ENCODE measurements at places on chromosomes 12 and 14. TPM values are rescaled to one million over a fixed set of nuclear protein-coding genes. Genes with fewer than 3 reads are reported as not detected.

HOXC12 gene
- total RNA-seq, result not detected

STON2 gene
- total RNA-seq, result 4.0 TPM

PIANP gene
- total RNA-seq, result not detected

CLEC2A gene
- total RNA-seq, result not detected

ZNF839 gene
- 7.6 TPM for total RNA-seq

DIO3 gene
- total RNA-seq, result 0.14 TPM

PRR13 gene
- total RNA-seq, result 73.1 TPM

GRCh38 chr14:21231020-21231652, 38.1 kb downstream of the HNRNPC start:
- no peak for DNase-seq

DNA sequence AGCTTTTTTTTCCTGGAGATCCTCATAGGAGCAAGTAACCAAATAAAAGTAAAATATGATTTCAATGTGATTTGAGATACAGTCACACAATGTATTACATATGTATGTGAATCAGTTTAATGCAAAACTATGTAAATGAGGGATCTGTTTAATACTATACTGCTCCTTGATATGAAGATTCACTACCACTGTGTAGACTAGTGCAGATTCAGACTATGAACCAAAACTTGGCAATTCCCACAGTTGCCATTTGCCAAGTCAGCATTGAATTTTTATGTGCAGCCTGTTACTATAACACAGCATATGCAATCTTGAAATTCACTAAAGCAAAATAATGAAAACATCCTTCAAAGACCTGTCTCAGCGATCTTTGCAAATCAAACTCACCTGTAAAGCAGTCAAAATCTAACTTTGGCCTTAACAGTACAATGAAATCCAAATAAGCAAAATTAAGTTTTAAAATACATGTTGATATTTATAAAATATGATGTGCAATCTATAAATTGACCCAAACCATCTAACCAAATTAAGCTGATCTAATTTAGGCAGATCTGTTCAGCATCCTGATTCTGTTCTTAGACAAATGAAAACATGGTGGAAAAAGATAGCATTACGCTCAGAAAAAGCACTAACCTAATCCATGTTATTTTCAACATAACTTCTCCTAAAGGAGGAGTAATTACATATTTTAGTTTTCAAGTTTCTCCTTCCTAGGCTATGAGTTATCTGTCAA, 25.5 kb upstream of the LMNTD1 start:
- DNase-seq, result no peak

DNA sequence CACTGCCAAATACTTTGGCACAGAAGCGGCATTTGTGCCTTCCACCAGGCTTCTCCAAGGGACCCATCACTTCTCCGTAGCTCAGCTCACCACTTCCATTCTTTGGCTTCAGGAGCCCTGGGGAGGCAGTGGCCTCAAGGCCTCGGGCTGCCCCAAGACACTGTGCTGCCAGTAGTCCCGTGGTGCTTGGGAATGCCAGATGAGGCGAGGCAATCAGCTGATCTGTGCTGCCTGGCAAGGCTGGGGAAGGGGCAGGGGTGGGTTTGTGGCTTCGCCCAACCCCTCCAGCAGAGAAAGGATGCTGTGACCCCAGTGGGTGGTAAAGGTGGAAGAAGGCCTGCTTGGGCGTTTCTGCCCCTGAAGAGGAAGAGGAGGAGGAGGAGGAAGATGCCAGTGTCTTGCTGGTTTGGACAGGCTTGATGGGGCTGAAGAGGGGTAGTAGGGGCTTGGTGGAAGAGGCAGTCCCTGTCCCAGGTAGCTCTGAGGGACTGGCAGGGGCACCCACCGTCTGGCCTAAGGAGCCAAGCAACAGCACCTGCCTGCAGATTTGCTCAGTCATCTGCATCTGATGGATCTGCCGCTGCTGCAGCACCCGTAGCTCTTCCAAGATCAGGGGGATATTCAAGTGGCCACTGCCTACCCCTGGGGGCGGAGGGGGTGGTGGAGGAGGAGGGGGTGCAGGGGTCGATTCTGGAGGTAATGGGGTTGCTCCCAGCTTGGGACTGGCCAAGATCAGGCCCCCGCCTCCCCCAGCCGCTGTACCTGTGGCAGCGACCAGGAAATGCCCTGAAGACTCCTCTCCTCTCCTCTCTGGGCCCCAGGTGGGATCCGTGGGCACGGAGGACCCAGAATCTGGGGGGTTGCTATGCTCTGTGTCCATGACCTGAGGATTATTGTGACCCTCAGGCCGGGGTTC, 1.3 kb downstream of the SALL2 start:
- no peak for DNase-seq

GRCh38 chr12:50218386-50218785, 51.2 kb upstream of the CERS5 start:
- no peak for DNase-seq

GRCh38 chr14:78254911-78255461, 84.8 kb downstream of the NRXN3 start:
- no peak for DNase-seq

DNA sequence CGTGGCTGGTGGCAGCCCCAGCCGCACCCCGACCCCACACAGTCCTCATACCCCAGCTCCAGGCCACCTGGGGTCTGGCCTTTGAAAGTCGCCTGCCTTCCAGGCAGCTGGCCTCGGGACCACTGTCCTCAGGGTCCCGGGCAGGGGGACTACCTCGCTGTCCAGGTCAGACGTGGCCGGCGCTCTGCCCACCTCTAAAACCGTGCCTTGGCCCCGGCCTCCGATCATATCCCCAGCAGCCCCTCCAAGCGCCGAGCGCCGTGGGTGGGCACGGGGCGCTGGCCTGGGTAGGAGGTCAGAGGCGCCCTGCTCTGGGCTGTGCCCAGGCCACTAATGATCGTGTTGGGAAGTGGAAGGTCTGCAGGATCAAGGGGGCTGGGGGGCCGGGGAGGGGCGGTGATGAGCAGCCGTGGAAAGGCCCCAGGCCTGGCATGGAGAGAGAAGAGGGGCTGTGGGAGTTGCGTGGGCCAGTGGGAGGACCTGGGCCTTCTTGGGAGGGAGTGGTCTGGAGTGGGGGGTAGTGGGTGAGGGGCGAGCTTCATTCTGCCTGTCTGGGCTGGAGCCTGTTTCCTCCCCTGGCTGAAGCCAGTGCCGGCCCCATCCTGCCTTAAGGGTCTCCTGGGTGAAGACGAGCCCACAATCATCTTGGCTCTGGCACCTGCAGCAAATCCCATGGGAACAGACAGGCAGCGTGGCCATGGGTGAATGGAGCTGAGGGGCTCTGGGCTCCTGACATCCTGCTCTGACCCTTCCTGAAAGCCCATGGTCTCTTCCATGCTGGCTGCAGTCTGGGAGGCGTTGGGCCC, 4.9 kb downstream of the TMEM121 start:
- DNase-seq, result peak; percentile 56

GRCh38 chr12:77116277-77116676, 50.9 kb upstream of the E2F7 start:
- no peak for DNase-seq

- DNase-seq, result no peak
Measured at GRCh38 chr14:22597265-22597664, 835 bp upstream of the ABHD4 start.

GRCh38 chr12:27003421-27004381, 10.5 kb downstream of the TM7SF3 start:
- DNase-seq, result no peak

GRCh38 chr12:123250471-123251383, 17.5 kb downstream of the MTRFR start:
- DNase-seq, result no peak

DNA sequence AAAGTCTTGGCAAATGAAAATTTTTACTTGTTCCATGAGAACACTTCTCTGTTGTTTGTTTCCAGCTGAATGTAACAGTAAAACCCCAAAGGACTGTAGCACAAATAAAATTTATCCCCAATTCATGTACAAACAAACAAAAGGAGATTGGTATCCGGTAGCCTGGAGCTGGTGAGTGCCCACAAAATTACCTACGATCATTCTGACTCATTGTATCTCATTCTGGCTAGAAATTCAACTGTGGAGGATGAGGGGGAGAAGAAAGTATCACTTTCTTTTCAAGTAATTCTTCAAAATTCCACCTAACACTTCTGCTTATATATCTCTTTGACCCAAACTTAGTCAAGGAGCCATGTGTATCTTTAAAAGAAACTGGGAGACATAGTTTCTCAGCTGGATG, 268.5 kb downstream of the ALG10B start:
- no peak for DNase-seq

DNA sequence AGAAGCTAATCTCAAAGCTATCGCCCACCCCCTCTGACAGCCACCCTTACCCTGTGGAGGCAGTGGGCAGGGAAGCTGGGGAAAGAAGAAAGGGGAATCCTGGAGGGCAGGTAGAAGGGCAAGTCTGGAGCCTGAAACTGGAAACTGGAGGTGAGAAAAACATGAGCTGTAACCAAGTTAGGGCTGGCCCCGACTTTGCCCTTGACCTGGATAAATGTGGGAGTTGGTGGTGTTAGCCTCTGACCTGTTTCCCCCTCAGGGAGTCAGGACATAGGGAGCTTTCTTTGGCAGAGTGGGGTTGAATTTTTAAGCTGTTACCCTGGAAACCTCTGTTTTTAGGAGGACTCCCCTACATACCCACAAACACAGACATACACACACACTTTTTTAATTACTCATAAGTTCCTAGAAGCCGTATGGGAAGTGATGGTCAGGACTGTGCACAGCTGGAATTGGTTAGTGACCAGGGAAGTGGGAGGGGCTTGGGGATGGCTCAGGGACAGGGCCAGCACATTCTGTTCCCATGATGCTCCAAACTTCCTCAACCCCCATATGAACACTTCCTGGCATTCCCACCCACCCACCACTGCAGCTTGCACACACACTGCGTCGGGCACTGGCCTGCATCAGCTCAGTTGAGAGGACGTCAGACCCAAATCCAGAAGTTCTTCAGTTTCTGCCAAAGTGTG, 5.0 kb upstream of the MMP19 start:
- peak; percentile 39 for DNase-seq

GRCh38 chr12:40986001-40986400, 202.1 kb upstream of the PDZRN4 start:
- no peak for DNase-seq

GRCh38 chr12:12721814-12722434, 4.8 kb downstream of the CDKN1B start:
- DNase-seq, result no peak

DNA sequence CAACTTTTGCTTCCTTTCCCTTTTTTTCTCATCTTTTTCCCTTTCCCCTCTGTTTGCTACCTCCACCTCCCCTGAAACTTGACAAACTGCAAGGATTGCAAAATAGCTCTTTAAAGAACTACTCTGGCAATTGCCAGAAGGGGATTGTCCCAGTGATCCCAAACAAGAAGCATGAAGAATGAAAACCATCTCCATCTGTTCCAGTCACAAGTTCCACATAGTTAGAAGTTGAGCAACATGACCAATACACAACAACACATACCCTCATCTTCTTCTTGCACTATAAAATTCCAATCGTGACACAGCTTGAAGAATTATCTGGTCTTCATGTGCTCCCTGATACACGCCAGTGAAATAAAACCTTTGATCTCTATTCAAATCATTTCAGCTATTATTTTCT, 93.7 kb upstream of the USP15 start:
- DNase-seq, result no peak

GRCh38 chr12:18439541-18439940, 178.2 kb downstream of the PIK3C2G start:
- DNase-seq, result no peak

DNA sequence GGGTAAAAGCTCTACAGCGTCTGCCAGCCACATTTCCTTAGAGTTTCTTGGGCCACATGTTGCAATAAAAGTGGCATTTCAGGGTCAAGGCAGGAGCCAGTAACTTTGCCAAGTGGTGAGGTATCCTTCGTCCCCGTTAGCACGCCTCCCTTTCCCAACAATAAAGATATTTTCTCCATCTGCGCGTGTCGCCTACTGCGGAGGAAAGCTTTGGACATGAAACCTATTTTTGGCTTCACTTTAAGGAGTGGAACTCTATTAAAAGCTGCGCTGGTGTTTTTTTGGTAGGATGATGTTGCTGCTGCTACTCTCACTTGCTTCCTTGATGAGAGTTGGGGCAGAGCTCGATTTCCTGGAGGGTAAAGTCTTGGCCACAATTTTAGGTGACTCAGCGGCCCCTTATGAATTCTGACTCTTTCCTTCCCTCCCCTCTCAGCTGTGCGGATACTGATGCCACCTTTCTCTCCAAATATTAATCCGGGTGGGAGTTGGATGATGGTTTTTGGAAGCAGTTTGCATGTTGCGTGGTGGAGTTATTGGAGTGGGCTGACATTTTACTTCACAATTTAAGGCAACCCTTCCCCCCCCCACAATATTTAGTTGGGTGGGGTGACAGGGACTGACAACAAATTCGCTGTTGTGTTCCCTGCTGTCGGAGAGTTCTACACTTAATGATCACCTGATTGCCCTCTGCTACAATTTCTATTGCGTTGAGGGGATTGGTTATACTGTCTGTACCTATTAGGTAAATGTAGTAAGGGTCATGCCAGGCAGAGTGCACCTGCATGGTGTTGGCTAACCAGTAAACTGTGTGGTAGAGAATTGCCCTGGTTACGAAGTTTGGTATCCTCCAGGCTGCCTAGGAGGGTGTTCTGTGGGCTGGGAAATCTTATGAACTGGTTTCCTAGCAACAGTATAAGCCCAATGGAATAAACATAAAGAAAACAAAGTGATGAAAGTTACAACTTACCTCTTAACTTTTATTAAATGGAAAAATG, 1.1 kb downstream of the CCDC91 start:
- DNase-seq, result no peak

GRCh38 chr12:34400986-34401658, 378.8 kb downstream of the ALG10 start:
- peak; percentile 48 for DNase-seq

DNA sequence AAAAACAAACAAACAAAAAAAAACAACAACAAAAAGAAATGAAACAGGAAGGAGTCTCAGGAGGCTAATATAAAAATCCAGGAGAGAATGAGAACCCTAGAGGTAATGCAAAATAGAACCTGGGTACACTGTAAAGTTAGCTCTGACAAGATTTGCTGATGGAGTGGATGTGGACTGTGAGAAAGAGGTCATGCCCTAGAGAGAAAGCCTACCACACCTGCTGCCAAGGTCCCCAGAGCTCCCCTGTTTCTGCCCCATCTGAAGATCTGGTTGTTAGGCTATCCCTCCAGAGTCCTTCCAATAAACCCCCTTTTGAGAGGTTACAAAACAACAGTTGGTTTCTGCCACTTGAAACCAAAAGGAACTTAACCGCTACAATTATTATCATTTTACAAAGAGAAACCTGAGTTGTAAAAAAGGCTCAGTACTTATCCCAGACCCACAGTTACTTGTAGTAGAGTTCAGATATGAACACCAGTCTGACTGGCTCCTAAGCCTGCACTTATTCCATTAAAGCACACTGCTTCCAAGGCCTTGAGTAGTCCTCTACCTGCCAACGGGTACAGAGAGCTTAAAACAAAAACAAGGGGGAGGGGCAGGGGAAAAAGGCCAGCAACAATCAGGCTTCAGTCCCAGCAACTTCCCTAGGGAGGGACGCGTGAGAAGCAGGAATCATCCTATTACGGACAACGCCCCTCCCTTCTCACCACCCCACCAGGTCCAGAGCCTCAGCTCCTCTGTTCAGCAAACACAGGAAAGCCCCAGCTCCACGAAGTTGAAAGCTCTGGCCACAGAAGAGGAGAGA, 27.7 kb downstream of the PPP1R13B start:
- no peak for DNase-seq

GRCh38 chr12:108853981-108854446, 3.4 kb downstream of the SSH1 start:
- no peak for DNase-seq
